ENCODE measurements at places on chromosomes 7 and 10. TPM values are rescaled to one million over a fixed set of nuclear protein-coding genes. Genes with fewer than 3 reads are reported as not detected.

- no peaks in the 10 kb centered on the region for H3K36me3 ChIP-seq
- H3K4me1 ChIP-seq: peaks cover 22% of the 10 kb centered on the region
- H3K27ac ChIP-seq: peak overlapping the region; percentile 64
- DNase-seq: no peak
These were observed 15.9 kb upstream of the FAS start for GRCh38 chr10:88974446-88975376.

- H3K4me1 ChIP-seq: no peaks in the 10 kb centered on the region
- DNase-seq: no peak
- no peaks in the 10 kb centered on the region for H3K27me3 ChIP-seq
- no peak overlapping the region for H3K27ac ChIP-seq
- no peak overlapping the region for H3K4me3 ChIP-seq
- peaks cover 29% of the 10 kb centered on the region for H3K36me3 ChIP-seq
These were observed 58.6 kb upstream of the EFCAB10 start for GRCh38 chr7:105639667-105640493.

Gene CTNNA3
- 0.16 TPM for polyA plus RNA-seq

DNA sequence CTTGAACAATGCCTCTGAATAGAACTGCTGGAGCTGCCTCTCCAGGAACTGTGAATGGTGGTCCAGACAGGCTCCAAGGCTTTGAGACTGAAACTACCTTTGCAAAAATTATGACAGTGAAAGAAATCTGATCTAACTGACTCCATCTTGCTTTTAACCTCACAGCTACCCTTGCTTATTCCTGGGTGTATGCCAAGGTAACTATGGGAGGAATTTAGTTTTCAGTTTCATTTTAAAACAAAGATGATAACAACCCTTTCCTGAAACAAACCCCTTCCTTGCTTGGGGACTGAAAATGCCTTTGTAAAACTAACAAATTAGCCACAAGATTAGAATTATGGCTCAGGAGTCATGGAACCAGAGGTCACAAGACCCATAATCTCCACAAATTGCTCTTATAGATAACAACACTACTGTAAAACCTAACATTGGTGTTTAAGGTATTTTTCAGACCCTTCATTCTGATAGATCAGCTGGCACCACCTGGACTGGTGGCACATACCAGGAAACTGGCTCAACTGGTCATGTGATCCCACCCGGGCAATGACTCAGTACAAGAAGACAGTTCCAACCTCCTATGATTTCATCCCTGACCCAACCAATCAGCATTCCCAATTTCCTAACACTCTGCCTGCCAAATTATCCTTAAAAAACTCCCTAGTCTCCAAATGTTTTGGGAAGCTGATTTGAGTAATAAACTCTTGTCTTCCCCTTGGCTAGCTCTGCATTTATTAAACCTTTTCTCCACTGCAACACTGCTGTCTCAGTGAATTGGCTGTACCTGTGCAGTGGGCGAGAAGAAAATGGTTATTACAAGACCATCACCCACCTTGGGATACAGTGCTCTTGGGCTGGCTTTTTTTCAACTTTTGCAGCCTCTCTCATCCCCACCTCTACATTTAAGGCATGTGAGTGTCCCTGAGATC is 608.1 kb downstream of the TYW1 start:
- no peaks in the 10 kb centered on the region for H3K4me1 ChIP-seq
- H3K36me3 ChIP-seq: no peaks in the 10 kb centered on the region
- no peak for DNase-seq
- H3K4me3 ChIP-seq: no peak overlapping the region
- no peak overlapping the region for H3K27ac ChIP-seq

GRCh38 chr7:118153551-118154177 is 30.3 kb upstream of the LSM8 start:
- no peak for DNase-seq
- H3K36me3 ChIP-seq: no peaks in the 10 kb centered on the region
- H3K4me1 ChIP-seq: no peaks in the 10 kb centered on the region
- no peak overlapping the region for H3K27ac ChIP-seq
- no peaks in the 10 kb centered on the region for H3K27me3 ChIP-seq
- no peak overlapping the region for H3K4me3 ChIP-seq

Gene MDH2
- polyA plus RNA-seq: 241 TPM

Gene PIP
- not detected for polyA plus RNA-seq

DNA sequence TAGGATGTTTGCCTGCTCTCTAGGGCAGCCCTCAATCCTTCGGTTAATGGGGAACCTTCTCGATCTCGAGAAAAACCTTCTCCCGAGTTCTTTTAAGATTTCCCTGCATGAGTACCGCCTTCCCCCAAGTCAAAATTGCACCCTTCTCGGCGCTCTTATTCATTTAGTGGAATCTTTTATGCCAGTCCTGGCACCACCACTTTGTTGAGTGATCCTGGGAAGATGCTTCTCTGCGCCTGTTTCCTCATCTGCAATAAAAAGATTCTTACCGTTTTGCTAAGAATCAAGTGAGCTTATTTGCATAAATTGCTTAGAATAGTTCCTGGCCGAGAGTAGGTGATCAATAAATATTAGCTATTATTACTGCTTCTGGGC is 697 bp downstream of the ARPC1A start:
- no peak for DNase-seq
- peak overlapping the region; percentile 57 for H3K27ac ChIP-seq
- peak overlapping the region; percentile 75 for H3K4me3 ChIP-seq
- no peaks in the 10 kb centered on the region for H3K36me3 ChIP-seq
- peaks cover 15% of the 10 kb centered on the region for H3K4me1 ChIP-seq

GRCh38 chr7:100854146-100854895 is 1.8 kb downstream of the SLC12A9 start:
- H3K36me3 ChIP-seq: no peaks in the 10 kb centered on the region
- H3K27me3 ChIP-seq: no peaks in the 10 kb centered on the region
- H3K27ac ChIP-seq: no peak overlapping the region
- H3K4me1 ChIP-seq: peaks cover 9% of the 10 kb centered on the region
- no peak for DNase-seq
- H3K4me3 ChIP-seq: no peak overlapping the region

GRCh38 chr7:88243345-88243909 is 23.6 kb upstream of the SRI start:
- no peak overlapping the region for H3K4me3 ChIP-seq
- no peaks in the 10 kb centered on the region for H3K27me3 ChIP-seq
- no peak overlapping the region for H3K27ac ChIP-seq
- no peak for DNase-seq

DNA sequence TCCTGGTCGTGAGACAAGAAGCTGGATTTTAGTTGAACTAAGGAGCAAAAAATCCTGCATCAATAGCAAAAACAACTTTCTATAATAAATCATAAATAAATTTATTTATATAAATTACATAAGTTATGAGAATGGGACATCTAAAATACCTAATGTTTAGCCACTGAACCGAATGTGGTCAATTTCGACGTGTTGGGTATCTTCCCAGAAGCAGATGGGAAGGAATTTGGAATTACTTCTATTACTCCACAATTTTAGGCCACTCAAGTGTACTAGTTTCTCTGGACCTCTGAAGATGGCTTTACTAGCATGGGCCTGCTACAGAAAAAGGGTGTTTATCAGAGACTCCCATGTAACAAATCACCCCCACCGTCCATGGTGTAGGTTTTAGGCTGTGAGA is 172.0 kb downstream of the PRPF18 start:
- DNase-seq: no peak
- no peaks in the 10 kb centered on the region for H3K36me3 ChIP-seq
- H3K4me3 ChIP-seq: no peak overlapping the region
- peaks cover 2% of the 10 kb centered on the region for H3K4me1 ChIP-seq

Gene FAM25A
- polyA plus RNA-seq: not detected

GRCh38 chr7:44194069-44194468 is 4.8 kb upstream of the GCK start:
- H3K4me3 ChIP-seq: no peak overlapping the region
- H3K36me3 ChIP-seq: no peaks in the 10 kb centered on the region
- no peaks in the 10 kb centered on the region for H3K27me3 ChIP-seq
- H3K27ac ChIP-seq: no peak overlapping the region
- no peaks in the 10 kb centered on the region for H3K4me1 ChIP-seq
- no peak for DNase-seq

Gene HOXA4
- polyA plus RNA-seq: 1.1 TPM

- no peaks in the 10 kb centered on the region for H3K36me3 ChIP-seq
- H3K27ac ChIP-seq: no peak overlapping the region
- H3K4me1 ChIP-seq: no peaks in the 10 kb centered on the region
These were observed 202.6 kb upstream of the RNF32 start for GRCh38 chr7:156438011-156438410.

Gene ZNF365
- not detected for polyA plus RNA-seq

- no peaks in the 10 kb centered on the region for H3K36me3 ChIP-seq
- DNase-seq: no peak
- H3K27me3 ChIP-seq: no peaks in the 10 kb centered on the region
- H3K4me1 ChIP-seq: no peaks in the 10 kb centered on the region
These were observed 337.5 kb downstream of the RPS24 start for GRCh38 chr10:78371136-78371535.

DNA sequence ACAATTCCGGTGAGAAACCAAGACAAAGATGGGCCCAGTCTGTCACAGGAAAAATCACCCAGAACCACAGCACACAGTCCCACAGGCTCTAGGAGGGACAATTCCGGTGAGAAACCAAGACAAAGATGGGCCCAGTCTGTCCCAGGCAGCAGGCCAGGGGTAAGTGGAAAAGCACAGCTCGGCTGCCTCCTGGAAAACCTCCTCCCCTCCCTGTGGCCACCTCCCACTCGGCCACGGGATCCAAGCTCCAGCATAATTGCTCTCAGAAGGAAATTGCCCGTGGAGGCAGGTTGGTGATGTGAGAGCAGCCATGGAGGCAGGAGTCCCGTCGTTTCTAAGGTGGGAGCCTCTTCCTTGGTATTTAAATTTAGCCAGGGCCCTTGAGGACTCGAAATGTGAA is 95.7 kb downstream of the PLXNA4 start:
- H3K4me3 ChIP-seq: no peak overlapping the region
- H3K27ac ChIP-seq: no peak overlapping the region
- H3K4me1 ChIP-seq: no peaks in the 10 kb centered on the region
- no peaks in the 10 kb centered on the region for H3K36me3 ChIP-seq

Gene GHRHR
- polyA plus RNA-seq: 0.46 TPM

DNA sequence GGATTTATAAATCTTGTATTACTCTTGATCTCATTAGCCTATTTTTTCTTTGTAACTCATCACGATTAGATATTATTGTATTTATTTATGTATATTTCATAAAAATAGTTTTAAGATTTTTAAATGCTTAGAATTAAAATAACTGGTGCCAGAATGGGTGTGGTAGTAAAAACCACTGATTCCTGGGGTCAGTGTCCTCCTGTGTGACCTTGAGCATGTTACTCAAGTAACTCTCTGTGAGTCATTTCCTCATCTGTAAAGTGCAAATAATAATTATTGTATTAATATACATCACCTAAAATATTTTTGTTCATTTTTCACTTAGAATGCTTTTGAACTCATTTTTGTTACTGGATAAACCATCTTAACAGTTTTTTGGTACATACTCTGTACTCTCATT is 91.3 kb upstream of the TMEM229A start:
- no peak for DNase-seq
- no peaks in the 10 kb centered on the region for H3K36me3 ChIP-seq
- H3K27me3 ChIP-seq: no peaks in the 10 kb centered on the region
- H3K4me3 ChIP-seq: no peak overlapping the region
- no peaks in the 10 kb centered on the region for H3K4me1 ChIP-seq

Gene TEX36
- not detected for polyA plus RNA-seq

DNA sequence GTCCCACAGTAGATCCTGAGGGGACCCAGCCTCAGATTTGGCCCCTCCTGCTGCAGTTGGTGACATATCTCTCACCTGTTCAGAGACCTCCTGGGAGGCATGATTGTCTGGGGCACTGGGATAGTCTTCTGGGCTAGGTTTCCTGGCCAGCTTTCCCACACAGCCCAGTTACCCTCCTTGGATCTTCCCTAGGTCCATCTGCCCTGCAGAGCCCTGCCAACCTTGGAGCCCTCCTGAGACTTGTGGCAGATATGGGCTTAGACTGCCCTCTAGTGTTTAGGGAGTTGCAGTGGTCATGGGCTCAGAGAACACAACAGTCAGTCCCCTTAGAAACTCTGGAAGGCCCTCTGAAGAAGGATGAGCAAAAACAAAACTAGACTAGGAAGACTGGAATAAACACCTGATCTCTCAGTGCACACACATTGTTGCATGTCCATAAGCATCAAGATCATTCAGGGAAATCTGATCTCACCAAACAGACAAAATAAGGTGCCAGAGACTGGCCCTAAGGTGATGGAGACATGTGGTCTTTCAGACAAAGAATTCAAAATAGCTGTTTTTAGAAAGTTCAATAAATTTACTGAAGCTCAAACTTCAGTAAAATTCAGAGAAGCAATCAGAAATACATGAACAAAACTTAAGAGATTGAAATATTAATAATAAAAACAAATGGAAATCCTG is 324.6 kb downstream of the ATRNL1 start:
- H3K4me3 ChIP-seq: no peak overlapping the region
- no peak overlapping the region for H3K27ac ChIP-seq
- no peaks in the 10 kb centered on the region for H3K27me3 ChIP-seq
- no peaks in the 10 kb centered on the region for H3K36me3 ChIP-seq

Data from liver (tissue), 10 donors.